ENCODE measurements at places on chromosomes 2 and 18. TPM values are rescaled to one million over a fixed set of nuclear protein-coding genes. Genes with fewer than 3 reads are reported as not detected.

MRO gene
- total RNA-seq = not detected

NRP2 gene
- total RNA-seq = 69.1 TPM

TANC1 gene
- total RNA-seq = 9.7 TPM

CKAP2L gene
- 14.0 TPM for total RNA-seq

COL3A1 gene
- total RNA-seq = 3.6 TPM

STAT4 gene
- total RNA-seq = 15.2 TPM

SERPINB13 gene
- total RNA-seq = not detected

ARHGAP28 gene
- total RNA-seq = 0.46 TPM

MYO3B gene
- total RNA-seq = not detected

GALNT13 gene
- not detected for total RNA-seq

CYTIP gene
- not detected for total RNA-seq

TTLL4 gene
- 1.9 TPM for total RNA-seq

ALKAL2 gene
- 2.0 TPM for total RNA-seq

SLC9A2 gene
- total RNA-seq = 5.8 TPM

RBM44 gene
- 0.03 TPM for total RNA-seq

ARHGEF4 gene
- 5.9 TPM for total RNA-seq

Data from Caki2 (cell line).